Dorsolateral prefrontal cortex (tissue), 122 donors: ENCODE measurements at places on chromosomes 3 and 15. TPM values are rescaled to one million over a fixed set of nuclear protein-coding genes. Genes with fewer than 3 reads are reported as not detected.

Gene FAM227B
- 10.7 TPM for total RNA-seq

Gene ANKRD34C
- total RNA-seq, result 3.8 TPM

Gene EPHA3
- 8.8 TPM for total RNA-seq

Gene P2RY1
- 5.0 TPM for total RNA-seq

Gene EDEM1
- 25.0 TPM for total RNA-seq

Gene TMCO5A
- not detected for total RNA-seq

Gene CHDH
- 14.1 TPM for total RNA-seq

Gene MAN2A2
- total RNA-seq, result 220 TPM

Gene CPN2
- not detected for total RNA-seq
